ENCODE measurements at places on chromosomes 12 and 14.

- DNase-seq, result no peak
Measured at GRCh38 chr12:76471579-76471978, 88.0 kb downstream of the OSBPL8 start.

GRCh38 chr12:114069507-114069906 lies 103.4 kb upstream of the RBM19 start:
- no peak for DNase-seq

GRCh38 chr12:25416516-25416915 lies 136.6 kb downstream of the LMNTD1 start:
- DNase-seq, result no peak

DNA sequence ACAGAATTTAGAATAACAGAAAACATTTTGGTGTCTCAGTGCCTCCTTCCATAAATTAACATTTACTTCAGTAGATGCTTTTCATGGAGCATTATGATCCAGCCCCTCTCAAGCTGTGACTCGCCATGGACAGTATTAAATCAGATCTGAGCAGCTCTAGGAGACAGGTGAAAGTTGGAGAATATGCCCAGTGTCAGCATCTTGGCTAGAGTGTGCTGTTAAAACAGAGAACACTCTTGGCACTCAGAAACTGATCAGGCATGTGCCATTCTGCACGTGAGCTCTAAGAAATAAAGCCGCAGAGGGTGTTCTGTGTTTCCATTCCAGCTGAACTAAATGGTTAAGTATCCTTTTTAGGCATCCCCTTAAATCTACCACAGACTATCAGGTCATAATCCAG lies 68.0 kb downstream of the DIP2B start:
- no peak for DNase-seq

GRCh38 chr12:38258411-38258810 lies 58.2 kb upstream of the ALG10B start:
- DNase-seq, result no peak

DNA sequence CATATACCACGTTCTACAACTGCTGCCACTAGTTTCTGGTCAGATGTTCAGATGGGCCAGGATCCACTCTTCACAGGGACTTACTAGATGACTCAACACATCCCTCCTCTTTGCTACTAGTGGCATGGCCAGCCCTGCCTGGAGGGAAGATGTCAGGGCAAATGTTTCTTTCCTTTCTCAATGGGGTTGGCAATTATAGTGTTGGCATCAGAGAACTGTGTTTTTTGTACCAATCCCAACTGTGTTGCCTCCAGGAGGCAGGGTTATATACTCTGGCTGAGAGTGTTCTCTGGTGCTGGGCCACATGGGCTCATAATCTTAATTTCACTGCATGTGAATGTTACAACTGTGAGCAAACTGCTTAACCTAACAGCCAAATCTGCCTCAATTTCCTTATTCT lies 69.9 kb upstream of the AVPR1A start:
- no peak for DNase-seq

DNA sequence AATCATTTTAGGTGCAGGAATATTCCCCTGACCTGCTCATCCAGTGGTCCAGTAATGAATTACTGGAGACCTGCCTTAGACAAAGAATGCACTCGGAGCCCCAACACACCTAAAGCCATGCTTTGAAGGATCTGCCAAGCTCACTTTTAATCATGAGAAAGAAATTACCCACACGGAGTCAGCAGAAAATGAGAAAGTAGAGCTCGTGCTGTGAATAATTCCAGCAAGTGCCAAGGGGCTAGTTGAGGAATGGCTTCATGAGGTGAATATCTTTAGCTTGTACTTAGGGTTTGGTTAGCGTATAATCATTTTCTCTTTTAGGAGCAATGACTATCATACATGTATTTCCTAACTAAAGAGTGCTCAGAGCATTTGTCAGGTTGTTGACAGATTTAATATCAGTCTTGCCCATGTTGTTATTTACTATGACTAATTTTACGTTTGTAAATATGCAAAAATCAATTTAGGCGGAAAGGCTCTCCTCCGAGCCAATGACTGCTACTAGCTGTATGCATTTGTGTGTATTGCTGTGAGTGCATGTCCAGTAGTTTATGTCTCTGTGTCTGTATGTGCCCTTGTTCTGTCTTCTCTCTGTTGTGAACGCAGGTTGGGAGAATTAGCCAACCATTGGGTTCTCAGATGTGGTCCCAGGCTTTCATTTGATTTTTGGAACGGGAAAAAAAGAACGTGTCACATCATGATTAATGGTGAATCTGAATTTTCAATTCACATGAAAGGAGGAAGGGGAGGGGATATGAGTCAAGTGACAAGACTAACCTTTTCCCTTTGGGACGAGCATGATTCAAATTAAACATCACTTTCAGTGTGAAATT lies 98.4 kb downstream of the RMST start:
- DNase-seq, result no peak

- no peak for DNase-seq
Measured at GRCh38 chr14:88599761-88600439, 37.1 kb downstream of the ZC3H14 start.

DNA sequence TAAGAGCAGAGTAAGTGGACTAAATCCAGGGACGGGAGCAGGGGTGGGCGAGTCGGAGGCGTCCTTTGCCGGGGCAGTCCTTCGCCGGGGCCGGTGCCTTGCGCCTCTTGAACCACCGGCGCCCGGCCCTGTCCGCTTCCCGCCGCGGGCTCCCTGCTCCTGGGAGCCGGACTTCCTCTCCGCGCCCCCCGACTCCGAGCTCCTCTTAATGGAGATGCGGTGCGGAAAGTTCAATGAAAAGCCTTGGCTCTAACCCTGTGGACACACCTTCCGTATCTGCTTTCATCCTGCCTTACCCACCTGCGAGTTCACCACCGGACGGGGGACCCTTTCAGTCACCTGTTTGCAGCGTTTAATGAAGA lies 412 bp downstream of the FGFR1OP2 start:
- no peak for DNase-seq

DNA sequence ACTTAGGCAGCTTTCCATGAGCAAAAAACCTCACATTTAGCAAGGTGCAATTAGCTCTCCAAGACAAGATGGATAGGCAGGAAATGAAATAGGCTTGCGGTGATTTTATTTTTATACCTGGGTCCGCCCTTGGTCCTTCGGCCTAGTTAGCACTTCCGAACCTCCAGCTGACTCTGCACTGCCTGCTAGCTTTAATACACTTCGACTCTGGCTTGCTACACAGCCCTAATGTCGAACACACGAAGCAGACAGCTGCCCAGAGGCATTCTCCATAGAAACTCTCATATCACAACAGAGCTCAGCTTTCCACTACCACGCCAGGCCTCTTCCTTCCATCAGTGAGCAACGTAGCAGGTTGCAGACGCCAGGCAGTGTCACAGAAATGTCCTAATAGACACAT lies 688.0 kb downstream of the VRK1 start:
- DNase-seq, result no peak

GRCh38 chr14:37061697-37062096 lies 110.7 kb downstream of the SLC25A21 start:
- DNase-seq, result no peak

DNA sequence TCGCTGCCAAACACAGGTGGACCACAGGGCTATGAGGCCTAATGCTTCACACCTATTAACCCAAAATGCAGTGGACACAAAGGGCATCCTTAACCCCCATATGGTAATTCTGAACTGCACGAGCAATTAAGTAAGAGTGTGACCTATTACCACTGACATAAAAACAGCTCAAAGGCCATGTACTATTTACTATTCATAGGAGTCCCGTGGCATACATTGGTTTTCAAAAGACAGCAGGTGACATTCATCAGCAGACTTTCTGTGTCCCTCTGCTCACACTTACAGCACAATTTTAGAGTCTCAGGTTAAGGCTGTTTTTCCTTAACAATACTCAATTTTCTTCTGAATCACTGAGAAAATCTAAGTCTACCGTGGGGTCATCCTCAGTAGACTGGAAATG lies 23.1 kb upstream of the TMCC3 start:
- no peak for DNase-seq

DNA sequence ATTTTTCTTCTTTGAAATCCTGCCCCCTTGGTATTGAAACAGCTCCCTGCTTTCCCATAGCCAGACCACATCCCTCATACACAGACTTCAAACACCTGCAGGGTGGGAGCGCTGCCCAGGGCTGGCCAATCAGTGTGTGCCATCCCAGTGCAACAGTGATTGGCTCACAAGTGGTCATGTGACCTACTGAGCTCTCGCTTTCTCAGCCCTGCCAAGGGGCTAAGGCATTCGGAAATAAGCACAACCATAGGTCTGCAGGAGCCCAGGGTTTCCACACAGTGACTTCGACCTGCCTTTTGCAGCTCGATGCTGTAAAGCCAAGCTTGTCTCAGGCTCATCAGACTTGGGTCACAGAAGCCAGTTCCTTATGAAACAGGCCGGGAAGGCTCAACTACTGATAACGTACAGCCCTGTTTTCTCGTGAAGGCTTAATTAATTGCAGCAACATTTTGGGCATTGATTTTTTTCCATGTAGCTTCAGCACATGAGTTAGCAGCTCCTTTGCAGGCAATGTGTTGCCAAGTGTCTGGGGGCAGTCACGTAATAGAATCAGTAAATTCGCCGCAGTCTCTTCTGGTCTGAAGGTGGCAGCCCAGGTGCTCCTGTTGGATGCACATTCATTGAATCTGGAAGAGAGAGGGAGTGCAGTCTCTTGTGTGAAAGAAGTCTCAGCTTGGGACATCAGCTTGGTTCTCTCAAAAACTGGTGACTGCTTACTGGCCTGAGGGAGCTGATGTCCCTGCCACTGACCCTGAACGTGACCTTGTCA lies 1091.8 kb downstream of the AACS start:
- DNase-seq, result no peak

GRCh38 chr12:25702553-25702952 lies 149.5 kb upstream of the LMNTD1 start:
- DNase-seq, result no peak

GRCh38 chr12:14418451-14418890 lies 53.0 kb downstream of the ATF7IP start:
- DNase-seq, result no peak

DNA sequence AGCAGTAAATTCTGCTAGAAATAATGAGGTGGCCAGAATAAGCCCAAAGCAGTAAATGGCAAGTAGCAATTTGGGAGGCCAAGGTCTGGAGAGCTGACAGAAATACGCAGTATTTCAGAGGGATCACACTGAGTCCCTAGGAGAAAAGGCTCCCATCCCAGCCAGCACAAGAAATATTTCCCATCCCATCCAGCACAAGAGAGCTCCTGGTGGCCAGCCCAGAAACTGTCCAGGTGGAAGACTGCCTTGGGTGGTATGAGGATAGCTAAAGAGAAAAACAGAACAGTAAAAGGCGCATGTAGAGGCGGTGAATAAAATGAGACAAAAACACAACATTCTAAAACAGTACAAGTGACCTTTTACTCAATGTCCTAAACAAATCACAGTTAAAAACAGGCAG lies 120.7 kb downstream of the HECTD4 start:
- peak; percentile 8 for DNase-seq

DNA sequence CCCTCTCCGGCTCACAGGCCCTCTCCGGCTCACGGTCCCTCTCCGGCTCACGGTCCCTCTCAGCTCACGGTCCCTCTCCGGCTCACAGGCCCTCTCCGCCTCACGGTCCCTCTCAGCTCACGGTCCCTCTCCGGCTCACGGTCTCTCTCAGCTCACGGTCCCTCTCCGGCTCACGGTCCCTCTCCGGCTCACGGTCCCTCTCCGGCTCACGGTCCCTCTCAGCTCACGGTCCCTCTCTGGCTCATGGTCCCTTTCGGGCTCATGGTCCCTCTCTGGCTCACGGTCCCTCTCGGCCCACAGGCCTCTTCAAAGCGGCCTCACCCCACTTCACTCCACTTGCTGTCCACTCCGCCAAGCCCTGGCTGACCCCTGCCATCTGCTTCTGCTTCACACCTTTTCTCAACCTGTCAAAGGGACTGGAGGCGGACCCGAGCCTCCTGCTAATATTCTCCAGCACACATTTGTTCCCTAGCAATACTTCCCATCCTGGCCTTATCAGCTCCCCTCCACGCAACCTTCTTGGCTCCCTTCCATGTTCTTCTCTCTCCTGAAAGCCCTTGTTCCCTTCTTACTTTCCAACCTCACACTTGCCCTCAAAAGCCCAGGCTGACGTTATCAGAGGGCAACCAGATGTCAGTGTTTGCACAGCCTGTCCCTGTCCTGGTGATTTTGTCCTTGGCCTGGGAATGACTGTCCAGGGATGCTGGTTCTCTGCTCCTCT lies 176.7 kb downstream of the CALM1 start:
- DNase-seq, result no peak

- DNase-seq, result no peak
Measured at GRCh38 chr12:123024819-123025391, 44.4 kb downstream of the ARL6IP4 start.

DNA sequence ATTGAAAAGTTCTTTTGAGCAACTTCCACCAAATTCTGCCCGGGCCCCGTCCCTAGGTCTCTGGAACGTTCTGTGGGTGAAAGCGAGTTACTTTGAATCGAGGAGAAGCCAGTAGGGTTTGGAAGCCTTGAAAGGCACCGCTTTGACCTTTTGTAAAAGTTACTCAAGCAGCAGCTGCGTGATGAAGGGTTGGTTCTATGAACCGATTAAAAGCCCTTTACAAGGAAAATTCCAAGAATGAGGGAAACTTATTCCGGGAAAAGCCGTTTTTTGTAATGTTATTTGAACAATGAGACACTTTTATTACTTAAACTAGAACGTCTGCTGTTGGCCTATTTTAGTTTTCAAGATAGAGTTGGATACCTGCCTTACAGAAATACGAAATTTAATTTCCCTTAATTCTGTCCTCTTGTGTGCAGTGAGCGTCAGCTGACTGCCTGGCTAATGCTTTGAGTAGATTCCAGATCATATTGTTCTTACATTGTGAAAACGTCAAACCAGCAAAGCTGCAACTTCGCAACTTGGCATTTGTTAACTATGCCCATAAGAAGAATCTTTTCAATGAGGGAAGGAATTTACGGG lies 906 bp downstream of the LARP4 start:
- DNase-seq, result no peak

GRCh38 chr12:101857043-101857558 lies 20.3 kb upstream of the DRAM1 start:
- no peak for DNase-seq

DNA sequence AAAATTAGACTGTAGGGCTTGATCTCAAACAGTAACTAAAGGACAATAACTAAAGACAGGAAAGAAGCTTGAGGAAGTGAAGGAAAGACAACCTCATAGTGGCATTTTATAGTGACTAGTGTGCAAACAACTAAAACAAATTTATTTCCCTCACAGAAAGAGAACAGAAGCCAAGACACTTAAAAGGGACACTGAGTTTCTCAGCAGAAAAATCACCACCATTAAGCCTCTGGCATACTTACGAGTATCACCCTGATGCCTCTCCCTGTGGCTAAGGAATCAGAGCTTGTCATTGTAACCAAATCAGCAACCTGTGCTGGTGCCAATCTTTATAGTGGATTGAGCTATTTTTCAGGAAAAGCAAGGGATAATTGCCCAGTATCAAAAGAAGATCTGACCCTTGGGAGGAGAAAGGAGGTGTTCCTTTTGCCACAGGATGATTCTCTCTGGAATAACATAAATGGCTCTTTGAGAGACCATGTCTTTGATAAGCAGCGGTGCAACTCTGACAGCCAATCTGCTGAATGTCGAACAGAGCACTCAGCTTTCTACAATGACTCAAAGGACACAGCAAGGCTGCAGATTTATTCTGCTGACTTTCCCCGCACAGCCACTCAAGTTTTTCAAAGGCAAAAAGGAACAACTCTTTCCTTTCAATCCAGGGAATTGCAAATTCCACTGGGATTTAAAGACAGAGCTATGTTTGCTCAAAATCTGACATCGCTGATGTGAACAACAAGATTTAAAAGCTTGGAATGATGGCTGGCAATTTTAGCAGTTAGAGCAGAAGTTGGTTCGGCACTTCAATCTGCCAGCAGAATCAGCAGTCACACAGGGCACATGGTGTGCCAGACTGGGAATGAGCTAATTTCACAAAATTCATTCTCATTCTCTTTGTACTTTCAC lies 34.6 kb downstream of the ATF7 start:
- no peak for DNase-seq

GRCh38 chr12:7042842-7043241 lies 17.7 kb upstream of the C1S start:
- no peak for DNase-seq

Data from endothelial cell (in vitro differentiated cells).